Stimulated activated CD8-positive, alpha-beta memory T cell treated with anti-CD3 and anti-CD28 coated beads, Interleukin-7, amount 100 ng/mL, for 1 hour (primary cell): ENCODE measurements at places on chromosomes 13 and 19.

DNA sequence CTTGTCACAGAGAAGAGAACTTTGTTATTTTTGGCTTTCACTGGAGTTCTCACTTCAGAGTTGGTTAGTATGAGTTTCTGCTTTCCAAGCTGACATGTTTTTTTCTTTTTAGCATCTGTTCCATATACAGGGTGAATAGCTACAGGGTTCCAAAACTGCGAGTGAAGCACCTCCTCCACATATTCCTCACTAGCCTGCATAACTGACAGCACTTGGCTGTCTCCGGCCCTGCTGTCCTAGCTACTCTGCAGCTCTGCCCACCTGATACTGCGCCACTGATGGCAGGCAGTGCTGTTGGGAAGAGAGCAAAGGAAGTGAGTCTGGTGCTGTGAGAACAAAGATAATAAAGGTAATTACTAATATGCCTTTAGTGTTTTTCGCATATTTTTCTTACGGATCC lies 6.8 kb downstream of the ATP8A2 start:
- no peak for DNase-seq

DNA sequence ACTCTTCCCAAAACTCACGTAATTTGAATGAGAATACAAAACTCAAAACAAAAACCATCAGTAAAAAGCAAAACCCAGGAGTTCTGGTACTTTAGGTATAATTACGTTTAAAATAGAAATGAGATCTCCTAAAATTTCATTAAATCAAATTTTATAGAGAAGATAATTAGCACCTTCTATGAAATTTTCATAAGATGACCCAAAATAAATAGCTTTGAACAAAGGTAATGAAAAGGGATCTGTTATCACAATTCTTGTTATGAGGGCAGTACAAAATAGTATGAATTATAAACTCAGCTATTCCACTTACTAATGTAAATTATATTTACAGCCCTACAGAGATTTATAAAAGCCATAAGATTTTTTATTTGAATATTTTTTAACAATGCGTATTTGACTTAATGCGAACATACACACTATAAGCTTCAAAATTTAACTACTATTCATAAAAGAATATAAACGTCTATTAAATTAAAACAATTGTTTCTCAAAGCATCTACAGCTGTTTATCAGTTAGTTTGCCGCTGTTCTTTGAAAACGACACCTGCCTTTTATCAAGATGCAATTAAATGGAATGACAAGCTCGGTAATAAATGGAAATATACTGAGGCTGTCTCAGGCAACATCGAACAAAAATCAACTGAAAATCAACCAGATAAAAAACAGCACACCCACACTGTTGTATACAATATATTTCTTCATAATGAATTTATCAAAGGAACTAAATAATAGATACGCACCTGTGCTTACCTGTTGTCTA lies 63.8 kb downstream of the KCNRG start:
- DNase-seq = no peak

- no peak for DNase-seq
Observed at GRCh38 chr13:114109641-114110041, 22.8 kb downstream of the RASA3 start.

GRCh38 chr13:91144054-91144453 lies 203.4 kb upstream of the MIR17HG start:
- no peak for DNase-seq

- DNase-seq = no peak
Observed at GRCh38 chr13:34672631-34673030, 269.4 kb upstream of the NBEA start.

GRCh38 chr19:31255174-31255799 lies 93.9 kb downstream of the TSHZ3 start:
- DNase-seq = no peak

- DNase-seq = no peak
Observed at GRCh38 chr19:1437609-1438008, 587 bp upstream of the RPS15 start.

- DNase-seq = no peak
Observed at GRCh38 chr19:18100710-18101109, 3.1 kb downstream of the MAST3 start.

DNA sequence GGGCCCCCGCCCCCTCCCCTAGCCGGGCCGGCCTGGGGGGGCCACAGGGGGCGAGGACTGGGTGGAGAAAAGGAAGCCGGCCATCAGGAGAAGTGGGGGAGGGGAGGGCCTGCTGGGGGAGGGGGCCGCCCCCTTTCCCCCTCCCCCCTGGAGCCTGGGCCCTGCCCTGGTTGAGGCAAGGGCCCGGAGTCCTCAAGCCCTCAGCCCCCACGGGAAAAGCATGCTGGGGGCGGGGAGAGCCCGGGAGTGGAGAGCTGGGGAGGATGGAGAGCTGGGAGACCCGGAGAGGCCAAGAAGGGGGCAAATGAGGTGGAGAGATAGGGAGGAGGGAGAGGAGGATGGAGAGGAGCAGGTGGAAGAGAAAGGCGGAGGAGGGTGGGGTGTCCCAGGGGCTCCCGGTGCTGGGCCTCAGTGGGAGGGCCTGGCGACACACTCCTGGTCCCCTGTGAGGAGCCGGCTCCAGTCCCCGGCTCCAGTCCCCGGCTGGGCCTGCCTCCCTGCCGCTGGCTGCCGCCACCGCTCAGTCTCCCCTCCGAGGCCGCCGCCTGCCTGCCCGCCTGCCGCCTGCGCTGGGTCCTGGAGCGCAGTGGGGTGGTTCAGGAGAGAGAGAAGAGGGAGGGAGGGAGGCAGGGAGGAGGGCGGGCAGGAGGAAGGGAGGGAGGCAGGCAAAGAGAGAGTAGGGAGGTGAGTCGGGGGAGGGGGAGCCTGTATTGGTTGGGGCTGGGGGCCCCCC lies at the start of gene GRIK5:
Gene GRIK5, minus strand, starts transcription at position 588 of the 733 bp plus-strand sequence. CDS start 4,436 bp downstream, outside the sequence.
- DNase-seq = no peak

DNA sequence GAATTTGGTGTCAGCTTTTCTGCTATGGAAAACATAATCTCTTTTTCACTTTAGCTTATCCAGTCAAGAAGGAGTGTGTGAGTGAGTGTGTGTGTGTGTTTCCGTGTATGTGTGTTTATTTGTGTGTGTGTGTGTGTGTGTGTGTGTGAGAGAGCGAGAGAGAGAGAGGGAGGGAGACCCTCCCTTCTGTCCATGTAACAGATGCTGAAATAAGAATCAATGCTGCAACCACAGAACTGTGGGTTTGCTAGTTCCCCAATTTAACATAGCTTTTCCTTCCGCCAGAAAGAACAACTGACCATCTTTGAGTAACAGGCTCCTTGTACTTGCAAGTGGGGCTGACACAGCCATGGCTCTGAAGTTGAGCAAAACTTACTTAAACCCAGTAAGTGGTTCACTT lies 5.2 kb downstream of the LCP1 start:
- no peak for DNase-seq

GRCh38 chr19:12953799-12954611 lies 3.0 kb downstream of the GADD45GIP1 start:
- DNase-seq = no peak

- DNase-seq = no peak
Observed at GRCh38 chr13:66974174-66974573, 256.0 kb downstream of the PCDH9 start.

DNA sequence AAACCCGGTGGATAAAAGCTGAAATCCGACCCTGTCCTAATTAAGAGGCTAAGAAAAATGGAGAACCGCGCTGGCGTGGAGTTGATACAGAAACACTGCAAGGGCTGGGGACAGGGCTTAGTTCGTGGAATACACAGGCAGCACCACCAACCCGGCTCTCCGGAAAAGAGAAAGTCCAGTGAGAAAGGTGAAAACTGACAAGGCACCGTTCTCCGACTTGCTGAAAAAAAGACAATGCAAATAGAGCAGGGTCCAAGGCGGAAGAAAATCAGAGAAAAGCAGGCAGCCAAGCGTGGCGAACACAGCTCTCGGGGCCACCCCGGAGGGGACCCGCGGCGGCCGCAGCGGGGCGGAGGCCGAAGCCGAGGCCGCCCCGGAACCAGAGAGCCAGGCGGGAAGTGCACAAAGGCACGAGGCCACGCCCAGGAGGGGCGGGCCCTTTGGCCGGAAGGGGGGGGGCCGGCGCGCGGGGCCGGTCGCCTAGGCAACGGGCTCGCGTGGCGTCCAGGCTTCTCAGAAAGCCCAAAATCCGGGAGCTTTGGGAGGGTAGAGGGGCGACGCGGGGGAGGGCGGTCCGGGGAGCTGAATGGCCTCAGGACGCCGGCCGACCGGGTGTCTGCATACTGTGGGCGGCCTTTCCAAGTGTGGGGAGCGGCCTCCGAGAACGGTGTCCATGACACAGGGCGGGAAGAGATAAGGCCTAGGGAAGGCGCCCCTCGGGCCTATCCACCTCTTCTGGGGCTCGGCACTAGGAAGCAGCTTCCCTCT lies 1.2 kb upstream of the ING1 start:
- peak; percentile 83 for DNase-seq

GRCh38 chr19:43105496-43105895 lies 23.0 kb upstream of the PSG2 start:
- no peak for DNase-seq
